ENCODE measurements at places on chromosomes 2 and 18.

DNA sequence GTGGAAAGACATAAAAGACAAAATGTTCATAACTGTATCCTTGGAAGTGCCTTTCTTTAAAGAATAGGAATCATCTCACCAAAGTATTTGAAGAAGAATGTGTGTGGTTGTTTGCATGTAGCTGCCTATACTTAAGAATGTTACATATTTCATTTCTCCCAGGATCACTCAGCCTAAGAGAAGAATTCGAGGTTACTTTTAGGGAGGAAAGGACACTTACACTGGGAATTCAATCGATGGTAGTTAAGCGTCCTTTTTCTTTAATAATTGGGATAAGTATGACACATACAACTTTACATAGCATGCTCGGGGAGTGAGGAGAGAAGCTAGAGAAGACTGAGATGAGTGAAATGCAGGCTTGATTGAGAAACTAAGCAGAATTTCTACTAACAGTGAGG, 22.0 kb upstream of the CYP1B1 start:
- no peak for DNase-seq

DNA sequence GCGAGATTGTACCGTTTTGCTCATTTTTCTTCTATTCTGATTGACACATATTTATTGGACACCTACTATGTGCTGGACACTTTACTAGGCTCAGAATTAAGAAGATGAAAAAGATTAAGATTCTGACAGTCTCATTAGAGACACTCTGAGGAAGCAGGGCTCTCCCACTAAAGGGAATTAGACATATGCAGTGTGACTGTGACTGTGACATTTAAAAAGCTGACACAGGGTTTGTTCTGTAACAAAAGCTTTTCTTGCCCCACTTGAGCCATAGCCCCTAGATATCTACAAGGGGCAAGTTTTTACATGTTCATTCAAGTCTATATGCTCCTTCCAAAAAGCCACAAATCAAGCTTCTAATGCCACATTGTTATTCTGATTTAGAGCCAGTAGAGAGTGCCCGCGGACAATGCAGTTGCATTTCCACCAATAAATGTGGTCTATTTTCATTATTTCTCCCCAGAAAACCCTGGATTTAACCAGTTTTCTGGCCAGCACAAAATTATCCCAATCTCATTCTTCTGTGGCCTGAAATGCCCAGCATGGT, 9.8 kb downstream of the ARHGAP25 start:
- DNase-seq, result no peak

DNA sequence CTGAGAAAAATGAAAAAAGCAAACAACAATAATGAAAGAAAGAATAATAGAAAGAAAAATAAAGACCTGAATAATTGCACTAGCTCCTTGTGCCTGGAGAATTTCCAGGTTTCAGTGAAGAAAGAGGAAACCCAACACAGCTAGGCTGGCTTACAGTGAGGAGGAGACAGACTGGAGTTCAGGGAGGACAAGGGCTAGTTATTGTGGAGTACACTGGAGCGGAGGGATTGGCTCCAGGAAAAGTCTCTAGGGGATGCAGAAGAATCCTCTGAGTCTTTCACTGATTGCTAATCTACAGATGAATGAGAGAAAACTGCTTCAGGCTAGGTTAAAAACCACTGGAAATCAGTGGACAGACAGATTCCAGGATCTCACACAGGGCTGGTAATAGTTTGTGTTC, 163.6 kb upstream of the RBMS1 start:
- no peak for DNase-seq

DNA sequence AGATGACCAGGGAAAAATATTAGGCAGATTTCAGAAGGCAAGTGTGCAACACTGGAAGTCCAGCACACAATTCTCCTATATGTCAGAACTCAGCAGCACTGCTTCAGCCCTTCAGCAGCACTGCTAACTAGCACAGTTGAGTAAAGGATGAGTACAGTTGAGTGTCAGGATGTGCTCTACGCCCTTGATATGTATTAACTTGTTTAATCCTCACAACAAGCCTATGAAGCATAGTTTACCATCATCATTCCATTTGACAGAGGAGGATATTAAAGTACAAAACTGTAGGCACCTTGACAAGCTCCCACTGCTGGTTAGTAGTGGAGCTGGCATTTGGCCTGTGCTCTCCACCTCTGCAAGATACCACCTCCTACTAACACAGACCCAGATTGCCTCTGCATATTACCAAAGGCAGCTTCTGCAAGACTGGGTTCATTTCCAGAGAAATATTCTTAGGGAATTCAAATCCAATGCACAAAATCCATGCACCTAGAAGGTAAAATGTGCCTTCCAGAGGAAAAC, 230.8 kb downstream of the ANAPC1 start:
- no peak for DNase-seq

- DNase-seq, result no peak
These were observed 40.2 kb upstream of the ITM2C start for GRCh38 chr2:230824406-230824978.

- DNase-seq, result no peak
These were observed 84.5 kb upstream of the MAPRE2 start for GRCh38 chr18:34956663-34957062.

GRCh38 chr18:28823506-28824182, 646.7 kb upstream of the CDH2 start:
- DNase-seq, result no peak

GRCh38 chr2:18413676-18414396, 146.6 kb downstream of the RDH14 start:
- peak; percentile 56 for DNase-seq

DNA sequence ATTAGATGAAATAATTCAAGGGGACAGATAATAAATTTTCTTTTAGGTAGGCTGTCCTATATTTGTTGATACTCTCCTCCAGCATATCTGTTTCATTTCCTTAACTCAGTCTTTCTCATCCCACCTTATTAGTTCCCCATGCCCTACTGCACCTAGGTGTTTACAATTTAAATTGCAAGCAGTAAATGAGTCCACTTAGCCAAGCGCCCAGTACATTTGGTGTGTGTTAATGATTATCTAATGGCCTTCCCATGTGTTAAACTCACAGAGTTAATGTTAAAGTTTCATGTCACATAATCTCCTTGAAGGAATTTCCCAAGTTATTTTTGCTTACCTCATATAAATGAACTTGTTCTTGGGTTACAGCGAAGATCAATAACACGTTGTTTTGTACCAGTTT, 31.2 kb downstream of the ITGB6 start:
- no peak for DNase-seq

GRCh38 chr2:239881031-239881471, 144.1 kb downstream of the NDUFA10 start:
- DNase-seq, result no peak

- DNase-seq, result no peak
These were observed 116.7 kb downstream of the TNS1 start for GRCh38 chr2:217886091-217886490.

GRCh38 chr2:206392118-206392517, 51.2 kb upstream of the ADAM23 start:
- no peak for DNase-seq
